ENCODE measurements at places on chromosomes 3 and 15.

GRCh38 chr3:16896820-16897219, 12.1 kb downstream of the PLCL2 start:
- DNase-seq: no peak

GRCh38 chr15:95624100-95624499, 706.4 kb upstream of the NR2F2 start:
- DNase-seq: no peak

DNA sequence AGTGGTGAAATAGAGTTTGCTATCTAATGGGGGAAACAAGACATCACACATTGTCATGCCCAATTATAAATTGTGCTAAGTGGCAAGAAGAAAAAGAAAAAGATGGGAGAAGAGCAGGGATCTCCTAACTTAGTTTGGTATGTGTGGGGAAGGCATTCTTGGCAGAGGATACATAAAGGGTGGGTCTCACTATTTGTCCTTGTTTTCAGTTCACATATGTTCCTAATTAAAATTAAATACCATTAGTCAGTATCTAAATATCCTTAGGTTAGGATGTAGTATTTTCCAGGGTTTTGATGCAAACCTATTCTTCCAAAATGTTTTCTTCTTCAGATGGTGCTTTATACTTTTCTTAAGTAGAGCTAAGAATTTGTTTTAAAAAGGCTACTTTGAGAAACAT, 173.7 kb downstream of the B3GALNT1 start:
- DNase-seq: no peak

DNA sequence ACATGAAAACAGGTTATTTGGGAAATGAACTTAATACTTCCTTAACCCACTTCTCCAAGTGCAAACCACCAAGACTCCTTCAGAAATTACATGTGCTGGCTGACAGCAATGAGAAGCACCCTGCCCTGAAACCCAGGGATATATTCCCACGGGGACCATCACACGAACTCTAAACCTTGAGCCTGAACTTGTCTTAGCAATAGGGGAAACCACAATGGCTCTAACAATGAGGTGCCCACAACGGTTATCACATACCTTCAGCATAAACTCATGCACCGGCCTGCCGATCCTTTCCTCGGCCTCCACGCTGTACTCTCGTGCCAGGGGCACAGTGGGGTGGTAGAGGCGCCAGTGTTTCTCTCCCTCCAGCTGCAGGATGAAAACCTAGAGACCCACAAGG, 13.4 kb downstream of the RIOX2 start:
- no peak for DNase-seq

DNA sequence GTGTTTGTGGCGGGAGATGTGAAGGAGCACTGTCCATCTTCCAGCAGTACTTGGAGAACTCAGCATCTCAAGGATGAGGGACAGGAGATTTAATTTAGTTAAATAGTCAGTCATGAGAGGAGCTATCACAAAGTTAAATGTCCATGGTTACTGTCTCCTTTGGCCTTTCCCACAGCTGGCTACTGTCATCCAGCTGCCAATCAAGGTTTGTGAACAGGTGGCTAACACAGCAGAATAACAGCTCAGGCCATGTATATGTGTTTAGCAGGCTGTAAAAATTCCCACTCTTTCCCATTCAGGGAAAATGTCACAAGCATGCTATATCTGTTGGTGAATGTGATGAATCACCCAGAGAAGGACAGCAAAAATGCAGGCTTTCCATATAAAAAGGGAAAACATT, 120.5 kb downstream of the TMEM108 start:
- no peak for DNase-seq

All from GM20000 (cell line).